Right kidney (tissue), 9 donors: ENCODE measurements at places on chromosomes 3 and 15.

DNA sequence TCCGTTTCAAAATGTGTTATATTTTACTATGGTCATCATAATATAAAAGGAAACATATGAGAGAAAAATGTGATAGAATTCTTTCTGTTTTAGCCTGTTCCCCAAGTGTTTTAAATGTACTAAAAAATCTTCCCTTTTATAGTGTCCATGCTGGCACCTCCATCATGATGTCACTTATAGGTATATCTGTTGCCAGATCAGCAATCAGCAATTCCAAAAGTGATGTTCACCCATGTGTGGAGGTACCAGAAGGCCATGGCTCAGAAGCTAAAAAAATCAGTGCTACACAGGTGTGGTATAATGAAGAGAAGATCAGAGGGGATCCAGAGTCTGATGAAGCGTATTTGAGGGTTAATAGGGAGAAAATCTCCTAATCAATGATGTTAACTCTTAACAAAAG, 1.1 kb upstream of the GPR15 start:
- no peak for DNase-seq

- no peak for DNase-seq
Observed at GRCh38 chr3:58688574-58688973, 22.0 kb upstream of the FAM3D start.

DNA sequence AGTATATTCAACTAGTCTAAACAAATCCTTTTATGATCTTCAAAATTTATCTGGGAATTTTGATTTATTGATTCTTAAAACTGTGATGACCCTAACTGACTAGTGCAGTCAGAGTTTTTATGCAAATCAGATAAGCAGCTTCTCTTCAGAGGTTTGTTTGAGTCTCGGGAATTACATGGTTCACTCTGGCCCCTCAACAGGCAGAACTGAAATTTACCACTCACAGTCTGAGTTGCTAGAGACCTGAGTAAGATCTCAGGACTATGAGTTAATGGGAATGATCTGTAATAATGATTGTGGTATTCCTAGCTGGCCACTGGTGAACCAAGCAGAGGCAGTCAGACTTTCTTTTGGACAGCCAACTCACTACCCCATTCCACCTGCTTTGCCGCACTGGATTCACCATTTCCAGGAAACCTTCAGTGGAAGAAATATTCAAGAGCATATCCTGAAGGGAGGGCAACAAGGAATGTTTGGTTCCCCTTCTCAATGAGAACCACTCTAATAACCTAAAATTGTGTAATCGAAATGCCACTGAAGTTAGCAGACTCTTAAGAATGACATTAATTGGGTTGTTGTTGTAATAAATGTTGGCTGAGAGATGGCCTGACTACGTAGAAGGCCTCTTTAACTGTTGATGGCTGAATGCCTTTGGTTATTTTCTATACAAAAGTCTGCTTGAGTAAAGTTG, 11.5 kb upstream of the DNAJC13 start:
- no peak for DNase-seq

- no peak for DNase-seq
Observed at GRCh38 chr15:65529762-65530317, 423 bp upstream of the HACD3 start.

DNA sequence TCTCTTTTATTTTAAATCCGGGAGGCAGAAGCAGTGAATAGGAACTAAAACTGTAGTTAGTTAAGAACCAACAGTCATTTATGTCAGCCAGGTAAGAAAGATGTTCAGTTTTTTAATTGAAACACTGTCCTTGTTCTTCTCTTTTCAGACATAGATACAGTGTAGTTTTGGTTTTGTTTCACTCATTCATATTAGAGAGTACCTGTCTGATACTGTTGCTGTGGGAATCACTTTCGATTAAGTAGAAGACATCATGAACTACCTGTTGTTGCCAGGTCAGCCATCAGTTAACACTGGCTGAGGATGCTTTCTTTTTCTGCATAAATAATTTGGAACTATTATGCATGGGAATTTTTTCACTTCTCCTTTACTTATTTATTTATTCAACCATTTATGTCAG, 700.4 kb downstream of the OTOL1 start:
- DNase-seq = no peak

DNA sequence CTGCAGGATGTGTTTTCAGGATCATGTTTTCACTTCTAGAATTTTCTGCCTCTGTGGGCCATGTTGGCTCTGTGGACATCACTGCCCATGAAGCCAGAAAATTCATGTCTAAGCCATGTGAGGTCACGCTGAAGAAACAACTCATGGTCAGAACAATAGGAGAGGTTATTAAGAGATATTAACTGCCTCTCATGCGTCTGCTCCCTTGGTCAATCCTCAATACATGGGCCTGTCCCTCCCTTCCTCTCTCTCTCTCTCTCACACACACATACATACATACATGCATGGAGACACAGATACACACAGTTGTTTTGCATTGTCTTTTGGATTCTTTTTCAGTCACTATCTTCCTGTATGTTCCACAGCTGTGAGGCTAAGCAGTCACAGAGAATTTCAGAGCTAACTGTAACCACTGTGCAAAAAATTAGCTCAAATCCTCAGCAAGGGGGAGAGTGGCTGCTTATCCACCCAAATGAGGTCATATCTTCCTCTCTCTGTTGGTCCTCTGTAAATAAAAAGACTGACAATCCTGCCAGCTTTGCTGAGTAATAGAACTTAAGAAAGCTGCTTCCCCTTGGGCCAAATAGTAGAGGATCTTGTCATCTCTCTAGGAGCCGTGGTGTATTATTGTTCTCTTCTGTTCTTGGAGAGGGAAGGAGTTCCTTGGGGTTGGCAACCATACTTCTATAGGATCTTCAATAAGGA, 45.6 kb downstream of the LRTM1 start:
- no peak for DNase-seq

DNA sequence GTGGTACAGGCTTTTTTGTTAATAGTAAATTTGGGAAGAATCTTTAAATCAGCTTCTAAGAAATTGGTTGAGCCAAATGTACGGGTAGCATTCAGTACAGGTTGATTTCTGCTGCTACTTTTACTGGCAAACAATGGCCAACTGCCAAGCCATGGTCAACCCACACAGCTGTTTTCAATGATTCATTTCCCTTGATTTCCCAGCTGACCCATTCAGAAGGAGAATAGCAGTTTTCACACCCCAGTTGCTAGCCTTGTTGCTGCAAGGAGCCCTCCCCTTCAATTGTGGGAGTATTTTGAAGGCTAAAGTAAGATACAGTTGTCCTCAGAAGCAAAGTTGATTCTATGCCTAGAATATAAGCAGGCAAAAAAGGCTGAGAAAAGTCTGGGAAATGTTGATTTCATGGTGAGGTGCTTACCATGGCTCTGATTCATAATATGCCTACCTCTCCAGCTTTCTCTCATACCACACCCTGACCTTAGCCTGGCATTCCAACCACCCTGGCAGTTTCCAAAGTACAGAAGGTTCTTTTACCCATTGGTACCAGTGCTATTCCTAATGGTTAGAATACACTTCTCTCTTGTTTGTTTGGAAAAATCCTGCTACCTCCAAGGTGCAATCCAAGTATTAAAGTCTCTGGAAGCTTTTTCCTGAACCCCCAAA, 320.3 kb upstream of the TGFBR2 start:
- peak; percentile 5 for DNase-seq

- DNase-seq = no peak
Observed at GRCh38 chr3:195201295-195201694, 69.7 kb downstream of the XXYLT1 start.

GRCh38 chr15:64930778-64931371, 19.2 kb downstream of the ANKDD1A start:
- no peak for DNase-seq

DNA sequence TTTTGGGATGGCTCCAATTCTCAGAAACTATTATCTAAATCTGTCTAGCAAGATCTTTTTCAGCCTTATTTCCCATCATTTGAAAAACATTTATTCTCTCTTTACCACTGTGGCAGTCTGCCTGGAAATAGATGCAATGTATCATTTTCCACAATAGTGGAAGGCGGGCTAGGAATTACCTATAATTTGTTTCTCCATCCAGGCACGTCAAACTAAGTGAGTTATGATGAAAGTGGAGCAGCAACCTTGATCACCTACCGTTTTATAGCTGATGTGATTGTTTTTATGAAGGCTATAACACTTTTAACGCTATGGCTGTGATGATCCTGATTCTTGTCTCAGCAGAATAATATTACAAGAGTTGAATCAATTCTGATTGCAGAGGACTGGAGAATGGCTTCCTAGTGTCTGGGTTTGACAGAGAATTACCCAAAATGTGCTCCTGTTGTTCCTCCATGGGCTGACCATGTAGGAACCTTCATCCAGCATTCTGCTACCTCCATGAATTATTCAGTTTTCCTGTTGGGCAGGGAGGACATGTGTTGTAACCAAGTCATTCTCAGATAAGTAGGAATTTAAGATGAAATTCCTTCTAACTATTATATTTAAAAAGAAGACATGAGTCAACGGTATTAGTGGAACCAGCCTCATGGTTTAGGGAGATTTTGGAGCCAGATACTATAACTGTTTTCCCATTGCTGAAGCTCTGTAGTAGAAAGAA, 231.5 kb upstream of the SGO1 start:
- DNase-seq = no peak

GRCh38 chr3:48927928-48928327, 9.3 kb downstream of the ARIH2 start:
- no peak for DNase-seq

DNA sequence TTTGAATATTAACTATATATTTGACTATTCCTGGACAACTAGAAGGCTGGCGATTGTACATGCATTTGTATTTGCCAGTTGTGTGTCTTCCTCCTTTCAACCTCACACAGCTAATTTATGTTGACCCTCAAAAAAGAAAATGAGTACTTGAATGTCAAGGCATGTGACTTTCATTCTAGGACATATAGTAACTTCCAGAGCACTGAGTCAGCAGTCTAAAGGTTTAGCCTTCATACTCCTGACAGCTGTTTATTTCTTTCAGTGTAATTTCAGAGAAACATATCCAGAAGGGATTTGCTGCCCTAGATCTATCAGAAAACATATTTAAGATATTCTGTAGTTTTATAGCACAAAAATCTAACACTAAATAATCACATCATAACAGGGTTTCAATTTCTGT, 74.6 kb upstream of the GOLGA8J start:
- DNase-seq = no peak

- no peak for DNase-seq
Observed at GRCh38 chr15:43795997-43796396, 3.9 kb downstream of the SERF2 start.

DNA sequence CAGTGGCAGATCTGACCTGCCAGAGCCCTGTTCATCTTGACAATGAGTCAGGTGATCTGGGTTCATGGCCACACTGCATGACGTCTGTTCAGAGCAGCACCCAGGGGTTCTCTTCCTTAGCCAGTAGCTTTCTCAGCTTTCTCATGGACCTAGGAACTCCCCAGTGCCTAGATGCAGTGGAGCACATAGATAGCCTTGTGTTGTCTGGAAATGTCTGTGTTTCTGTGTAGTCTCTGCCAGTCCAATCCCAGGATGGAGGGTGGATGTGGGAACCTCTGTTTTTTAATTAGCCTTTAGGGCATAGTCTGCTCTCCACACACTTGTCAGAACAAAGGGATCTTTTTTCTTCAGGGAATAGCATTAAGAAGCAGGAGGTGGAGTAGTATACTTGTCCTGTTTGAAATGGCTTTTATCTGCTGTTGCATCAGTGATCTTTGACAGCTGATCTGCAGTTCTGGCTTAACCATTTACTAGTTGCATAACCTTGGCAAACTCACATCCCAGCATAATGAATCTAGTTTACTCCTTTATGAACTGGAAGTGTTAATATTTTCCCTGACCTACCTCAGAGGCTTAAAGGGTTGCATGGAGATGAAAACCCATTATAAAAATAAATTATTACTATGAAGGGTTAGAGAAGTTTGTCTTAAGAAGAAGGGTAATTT, 16.1 kb upstream of the CACNA1D start:
- peak; percentile 22 for DNase-seq

GRCh38 chr3:31610700-31611275, 78.1 kb downstream of the STT3B start:
- no peak for DNase-seq

GRCh38 chr3:54954022-54954421, 26.2 kb upstream of the LRTM1 start:
- DNase-seq = no peak

DNA sequence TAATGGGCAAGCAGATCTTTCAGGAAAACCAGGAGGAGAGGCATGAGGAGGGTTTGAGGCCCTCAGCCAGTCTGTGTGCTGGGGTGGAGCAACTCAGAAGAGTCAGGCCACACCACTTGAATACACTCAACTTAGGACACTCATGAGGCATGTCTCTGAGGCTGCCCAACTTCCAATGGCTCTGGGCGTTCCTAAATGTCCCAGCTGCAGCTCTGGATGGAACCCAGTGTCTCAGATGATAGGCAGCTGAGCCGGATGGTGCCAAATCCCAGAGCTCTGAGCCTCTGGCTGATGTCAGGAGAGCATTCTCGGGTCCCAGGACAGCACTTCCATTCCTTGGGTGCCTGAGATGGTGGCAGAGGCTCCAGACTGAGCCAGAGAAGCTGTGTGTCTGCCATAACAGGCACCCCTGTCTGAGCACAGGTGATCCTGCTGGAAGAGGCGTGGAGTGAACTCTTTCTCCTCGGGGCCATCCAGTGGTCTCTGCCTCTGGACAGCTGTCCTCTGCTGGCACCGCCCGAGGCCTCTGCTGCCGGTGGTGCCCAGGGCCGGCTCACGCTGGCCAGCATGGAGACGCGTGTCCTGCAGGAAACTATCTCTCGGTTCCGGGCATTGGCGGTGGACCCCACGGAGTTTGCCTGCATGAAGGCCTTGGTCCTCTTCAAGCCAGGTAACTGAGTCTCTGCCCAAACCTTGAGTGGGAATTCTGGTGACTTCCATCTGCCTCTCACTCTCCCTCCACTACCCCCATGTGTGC, 2.8 kb downstream of the NR2E3 start:
- no peak for DNase-seq

- no peak for DNase-seq
Observed at GRCh38 chr3:159978353-159978752, 10.3 kb upstream of the IL12A start.

GRCh38 chr15:39698444-39699390, 83.9 kb downstream of the FSIP1 start:
- DNase-seq = no peak

DNA sequence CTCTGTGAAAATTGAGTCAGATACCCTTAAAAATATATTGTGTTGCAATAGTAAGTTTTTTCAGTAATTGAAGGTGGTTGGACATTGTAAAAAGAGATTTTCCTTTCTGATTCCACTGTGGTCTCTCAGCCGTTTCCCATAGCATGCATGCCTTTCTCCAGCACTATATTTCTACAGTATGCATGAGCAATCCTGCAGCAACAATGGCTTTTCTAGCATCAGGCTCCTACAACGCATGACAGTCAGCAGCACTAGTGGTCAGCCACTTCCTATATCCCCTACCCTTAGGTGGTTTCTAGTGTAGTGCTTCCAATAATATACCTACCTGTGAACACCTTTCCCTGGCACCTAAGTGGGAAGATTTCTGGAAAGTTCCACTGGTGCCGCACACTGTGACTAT, 55.4 kb upstream of the SNRPN start:
- no peak for DNase-seq

DNA sequence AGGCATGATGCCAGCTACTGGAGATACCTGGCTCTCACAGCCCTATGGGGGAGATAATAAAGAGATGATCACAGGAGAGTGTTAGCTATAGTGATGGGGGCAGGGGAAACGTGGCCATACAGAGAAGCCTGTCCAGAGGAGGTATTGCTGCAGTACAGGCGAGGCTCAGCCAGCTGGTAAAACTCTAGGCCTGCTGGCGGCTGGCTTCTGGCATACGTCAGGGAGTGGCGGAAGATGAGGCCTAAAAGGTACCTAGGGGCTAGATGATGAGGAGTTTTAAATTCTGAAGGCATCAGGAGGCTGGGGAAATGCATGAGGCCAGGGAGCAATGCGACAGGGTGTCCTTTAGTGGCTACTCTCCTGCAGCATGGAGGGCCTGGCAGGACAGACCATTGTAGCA, 110.7 kb downstream of the EEFSEC start:
- DNase-seq = no peak
